ENCODE measurements at places on chromosomes 11 and 22. TPM values are rescaled to one million over a fixed set of nuclear protein-coding genes. Genes with fewer than 3 reads are reported as not detected.
A peak's percentile ranks its signal among the peaks of the same experiment; 100 is the strongest.

GRCh38 chr11:78547931-78548705, 26.5 kb downstream of the NARS2 start:
- no peaks in the 10 kb centered on the region for H3K36me3 ChIP-seq
- no peaks in the 10 kb centered on the region for H3K27me3 ChIP-seq
- H3K27ac ChIP-seq: no peak overlapping the region
- DNase-seq: no peak
- H3K4me3 ChIP-seq: no peak overlapping the region

- no peaks in the 10 kb centered on the region for H3K36me3 ChIP-seq
- no peak for DNase-seq
- H3K27me3 ChIP-seq: no peaks in the 10 kb centered on the region
- H3K4me1 ChIP-seq: peaks cover 19% of the 10 kb centered on the region
- H3K4me3 ChIP-seq: no peak overlapping the region
- H3K27ac ChIP-seq: no peak overlapping the region
Measured at GRCh38 chr22:50467773-50468440, 6.9 kb downstream of the SBF1 start.

DNA sequence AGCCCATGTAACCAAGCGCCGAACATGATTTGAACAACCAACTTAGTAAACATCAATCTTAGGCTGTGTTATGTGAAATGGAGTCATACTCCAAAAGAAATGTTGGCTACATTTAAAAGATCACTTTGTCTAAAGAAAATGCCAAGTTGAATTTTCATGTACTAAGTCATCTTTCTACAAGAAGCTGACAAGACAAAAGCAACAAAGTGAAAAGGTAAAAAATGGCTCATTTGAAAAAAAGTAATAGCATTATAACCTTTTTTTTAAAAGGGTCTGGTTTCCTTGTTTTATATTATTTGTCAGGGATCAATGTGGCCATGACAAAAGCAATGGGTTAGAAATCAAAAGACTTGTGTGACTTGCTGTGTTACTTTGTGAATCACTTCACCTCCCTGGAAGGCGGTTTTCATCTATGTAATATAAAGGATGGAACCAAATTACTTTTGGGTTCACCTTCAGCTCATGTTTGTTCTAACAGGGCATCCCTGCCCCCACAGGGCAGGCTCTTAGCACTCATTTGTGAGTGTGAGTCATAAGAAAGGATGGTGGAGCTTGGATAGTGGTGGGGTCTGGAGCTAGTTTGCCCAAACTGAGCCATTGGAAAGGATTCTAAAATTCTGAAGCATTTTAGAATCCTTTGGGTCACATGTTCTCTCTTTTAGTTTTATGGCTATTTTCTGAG, 131.9 kb upstream of the MTMR2 start:
- no peaks in the 10 kb centered on the region for H3K27me3 ChIP-seq
- H3K36me3 ChIP-seq: peaks cover 7% of the 10 kb centered on the region
- H3K4me1 ChIP-seq: peaks cover 70% of the 10 kb centered on the region
- DNase-seq: peak; percentile 71

DNA sequence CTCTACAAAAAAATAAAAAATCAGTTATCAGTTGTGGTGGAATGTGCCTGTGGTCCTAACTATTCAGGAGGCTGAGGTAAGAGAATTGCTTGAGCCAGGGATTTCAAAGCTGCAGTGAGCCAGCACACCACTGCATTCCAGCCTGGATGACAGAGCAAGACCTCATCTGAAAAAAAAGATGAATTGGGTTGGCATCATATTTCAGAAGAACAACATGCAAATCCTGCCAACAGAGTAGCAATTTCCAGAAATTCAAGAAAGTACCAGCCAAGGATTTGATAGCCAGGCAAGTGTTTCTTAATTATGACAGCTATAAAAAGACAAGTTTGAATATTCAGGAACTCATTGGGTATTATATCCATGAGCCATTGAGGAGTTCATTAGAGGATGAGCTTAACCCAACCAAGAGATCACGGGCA, 75.2 kb downstream of the USP47 start:
- no peaks in the 10 kb centered on the region for H3K27me3 ChIP-seq
- peaks cover 22% of the 10 kb centered on the region for H3K4me1 ChIP-seq
- peak overlapping the region; percentile 76 for H3K27ac ChIP-seq

- H3K4me3 ChIP-seq: no peak overlapping the region
- DNase-seq: no peak
Measured at GRCh38 chr11:92311616-92312449, 87.2 kb downstream of the FAT3 start.

DNA sequence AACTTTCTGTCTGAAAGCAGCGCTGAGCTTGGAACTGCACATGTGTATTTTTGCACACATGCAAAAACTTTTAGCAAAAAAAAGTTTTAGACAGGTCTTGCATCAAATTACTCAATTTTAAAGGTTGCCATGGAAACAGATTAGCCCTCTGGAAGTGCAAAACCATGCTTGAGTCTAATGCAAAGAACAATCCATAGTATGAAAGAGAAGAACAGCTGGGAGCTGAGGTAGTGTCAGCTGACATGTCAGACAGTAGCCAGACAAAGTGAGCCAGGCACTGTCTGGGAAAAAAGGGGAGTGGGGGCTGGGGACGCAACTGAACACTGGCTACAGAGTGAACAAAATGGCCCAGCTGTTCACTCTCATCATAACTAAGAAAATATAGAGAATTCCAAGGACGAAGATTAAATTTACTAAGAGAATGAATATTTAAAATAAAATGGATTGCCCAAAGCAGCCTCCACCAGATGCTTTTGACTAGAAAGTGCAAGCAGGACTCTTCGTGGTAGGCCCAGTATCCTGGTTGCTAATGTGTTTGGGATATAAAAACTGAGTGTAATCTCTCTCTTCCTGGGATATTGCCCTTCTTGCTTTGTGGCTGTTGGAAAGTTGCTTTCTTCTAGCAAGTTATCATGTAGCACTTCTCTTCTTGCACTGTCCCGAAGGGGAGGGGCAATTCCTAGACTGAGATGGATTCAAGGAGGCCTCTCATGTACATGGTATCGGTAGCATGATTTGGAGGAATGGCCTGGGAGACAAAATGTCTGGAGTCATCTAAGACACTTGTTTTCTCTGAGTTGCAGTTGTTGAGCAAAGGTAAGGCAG, 434.1 kb upstream of the FAT3 start:
- H3K36me3 ChIP-seq: no peaks in the 10 kb centered on the region
- H3K4me1 ChIP-seq: no peaks in the 10 kb centered on the region

- H3K36me3 ChIP-seq: no peaks in the 10 kb centered on the region
- H3K27ac ChIP-seq: no peak overlapping the region
- no peaks in the 10 kb centered on the region for H3K27me3 ChIP-seq
- H3K4me1 ChIP-seq: 0 out of 2 replicates have a peak, but pooled peaks cover under 1% of the 10 kb centered on the region
- DNase-seq: peak; percentile 62
Measured at GRCh38 chr11:61482513-61482912, 26.0 kb upstream of the LRRC10B start.

DNA sequence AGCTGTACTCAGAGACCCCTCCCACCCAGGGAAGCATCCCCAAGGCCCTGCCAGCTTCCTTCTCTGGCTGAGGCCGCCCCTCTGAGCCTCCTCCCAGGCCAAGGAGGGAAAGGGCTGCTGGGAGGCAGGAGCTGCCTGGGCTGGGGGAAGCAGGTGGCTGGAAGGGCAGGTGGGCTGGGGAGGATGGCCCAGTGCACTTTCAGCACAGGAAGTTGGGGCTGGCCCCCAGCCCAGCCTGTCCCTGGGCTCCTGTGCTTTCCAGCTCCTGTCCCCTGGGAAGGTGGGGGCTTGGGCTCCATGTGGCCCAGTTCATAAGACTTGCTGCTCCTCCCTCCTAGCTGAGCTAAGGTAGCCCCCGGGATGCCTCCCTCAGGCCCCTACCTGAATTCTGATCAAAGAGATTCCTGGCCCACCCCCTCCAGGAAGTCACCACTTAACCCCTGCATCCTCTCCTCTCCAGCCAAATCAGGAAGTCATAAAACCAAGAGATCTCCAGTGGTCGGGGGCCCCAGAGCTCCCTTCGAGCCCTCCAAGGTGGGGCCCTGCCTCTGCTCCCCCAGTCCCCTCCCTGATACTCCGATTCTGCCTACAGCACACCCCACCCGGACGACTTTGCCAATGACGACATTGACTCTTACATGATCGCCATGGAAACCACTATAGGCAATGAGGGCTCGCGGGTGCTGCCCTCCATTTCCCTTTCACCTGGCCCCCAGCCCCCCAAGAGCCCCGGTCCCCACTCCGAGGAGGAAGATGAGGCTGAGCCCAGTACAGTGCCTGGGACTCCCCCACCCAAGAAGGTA, 4.9 kb downstream of the PPP1CA start:
- no peak for DNase-seq
- H3K4me3 ChIP-seq: no peak overlapping the region
- H3K27ac ChIP-seq: no peak overlapping the region
- H3K36me3 ChIP-seq: peaks cover 7% of the 10 kb centered on the region
- H3K27me3 ChIP-seq: no peaks in the 10 kb centered on the region

DNA sequence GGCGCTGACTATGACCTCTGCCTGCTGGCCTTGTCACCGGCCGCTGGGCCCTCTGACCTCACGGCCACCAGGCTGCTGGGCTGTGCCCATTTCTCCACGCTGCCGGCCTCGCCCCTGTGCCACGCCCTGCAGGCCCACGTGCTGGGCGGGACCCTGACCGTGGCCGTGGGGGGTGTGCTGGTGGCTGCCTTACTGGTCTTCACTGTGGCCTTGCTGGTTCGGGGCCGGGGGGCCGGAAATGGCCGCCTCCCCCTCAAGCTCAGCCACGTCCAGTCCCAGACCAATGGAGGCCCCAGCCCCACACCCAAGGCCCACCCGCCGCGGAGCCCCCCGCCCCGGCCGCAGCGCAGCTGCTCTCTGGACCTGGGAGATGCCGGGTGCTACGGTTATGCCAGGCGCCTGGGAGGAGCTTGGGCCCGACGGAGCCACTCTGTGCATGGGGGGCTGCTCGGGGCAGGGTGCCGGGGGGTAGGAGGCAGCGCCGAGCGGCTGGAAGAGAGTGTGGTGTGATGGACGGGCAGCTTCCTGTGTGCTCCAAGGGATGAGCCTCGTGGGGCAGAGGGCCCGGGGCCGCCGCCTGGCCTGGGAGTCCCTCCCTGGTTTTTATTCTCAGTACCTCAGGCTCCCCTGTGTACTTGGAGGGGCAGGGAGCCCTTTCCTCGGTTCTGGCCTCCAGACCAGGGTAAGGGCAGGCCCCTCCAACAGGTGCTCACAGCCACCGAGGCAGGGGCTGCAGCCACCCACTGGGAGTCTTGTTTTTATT, 3.0 kb downstream of the LRFN4 start:
- peaks cover 6% of the 10 kb centered on the region for H3K4me1 ChIP-seq
- H3K27me3 ChIP-seq: no peaks in the 10 kb centered on the region
- DNase-seq: no peak
- no peaks in the 10 kb centered on the region for H3K36me3 ChIP-seq
- H3K4me3 ChIP-seq: no peak overlapping the region

- H3K4me3 ChIP-seq: no peak overlapping the region
- DNase-seq: no peak
- H3K27me3 ChIP-seq: no peaks in the 10 kb centered on the region
- H3K27ac ChIP-seq: no peak overlapping the region
- H3K36me3 ChIP-seq: peaks cover 20% of the 10 kb centered on the region
Measured at GRCh38 chr11:45934580-45935318, 12.3 kb downstream of the LARGE2 start.

Gene NCF4
- polyA plus RNA-seq: not detected

Gene INSC
- polyA plus RNA-seq: 1.0 TPM

Gene KREMEN1
- 4.5 TPM for polyA plus RNA-seq

Gene FGF3
- not detected for polyA plus RNA-seq

Gene ACTN3
- not detected for polyA plus RNA-seq

Gene CRYBA4
- not detected for polyA plus RNA-seq

Gene DDX25
- not detected for polyA plus RNA-seq

Gene FOLR2
- not detected for polyA plus RNA-seq

All from GM23248 (cell line).